ENCODE measurements at places on chromosomes 2 and 18.

GRCh38 chr2:164840458-164840929, 1.1 kb downstream of the COBLL1 start:
- DNase-seq, result peak; percentile 48

- DNase-seq, result no peak
Observed at GRCh38 chr2:220309215-220309614, 681.8 kb downstream of the SLC4A3 start.

DNA sequence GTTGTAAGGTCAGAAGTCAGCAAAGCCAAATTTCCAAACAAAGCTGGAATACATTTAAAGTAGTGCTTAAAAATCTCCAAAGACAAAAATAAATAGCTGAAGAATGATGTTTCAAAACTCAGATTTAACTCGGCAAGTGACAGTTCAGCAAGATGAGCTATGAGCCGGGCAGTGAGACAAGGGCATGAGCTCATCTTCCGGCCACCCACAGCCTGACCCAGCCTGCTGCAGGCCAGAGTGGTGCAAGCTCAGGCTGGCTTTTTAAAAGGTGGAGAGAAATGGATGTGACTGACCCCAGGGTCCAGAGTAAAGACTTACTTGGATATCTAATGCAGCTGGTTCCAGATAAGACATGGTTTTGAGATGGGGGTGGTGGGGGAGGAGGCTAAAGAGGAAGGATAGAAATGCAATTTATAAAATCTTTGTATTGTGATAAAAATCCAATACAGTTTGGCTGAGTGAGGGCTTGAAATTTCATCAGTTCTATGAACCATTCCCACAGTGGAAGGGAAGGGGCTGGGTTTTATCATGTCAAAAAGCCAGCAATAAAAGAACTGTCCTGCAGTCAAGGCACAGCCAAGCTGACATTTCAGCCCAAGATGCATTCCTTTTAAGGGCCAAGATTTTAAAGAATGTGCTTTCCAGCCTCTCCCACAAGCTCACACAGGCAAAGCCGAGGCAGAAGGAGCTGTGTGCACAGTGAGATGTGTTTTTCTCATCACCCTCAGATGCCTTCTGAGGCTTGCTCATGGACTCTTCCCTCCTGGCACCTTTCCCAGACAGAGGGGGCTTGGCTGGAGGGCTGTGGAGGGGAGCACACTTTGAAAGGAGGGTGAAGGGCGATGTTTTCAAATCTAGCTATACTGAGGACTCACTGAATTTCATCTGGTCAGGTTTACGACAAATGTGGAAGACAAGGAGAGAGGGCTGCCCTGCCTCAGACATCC, 97.9 kb upstream of the KLHL29 start:
- DNase-seq, result peak; percentile 75

- DNase-seq, result no peak
Observed at GRCh38 chr2:99571954-99572353, 82.1 kb upstream of the REV1 start.

GRCh38 chr2:96111257-96111640, 5.1 kb downstream of the ADRA2B start:
- no peak for DNase-seq

DNA sequence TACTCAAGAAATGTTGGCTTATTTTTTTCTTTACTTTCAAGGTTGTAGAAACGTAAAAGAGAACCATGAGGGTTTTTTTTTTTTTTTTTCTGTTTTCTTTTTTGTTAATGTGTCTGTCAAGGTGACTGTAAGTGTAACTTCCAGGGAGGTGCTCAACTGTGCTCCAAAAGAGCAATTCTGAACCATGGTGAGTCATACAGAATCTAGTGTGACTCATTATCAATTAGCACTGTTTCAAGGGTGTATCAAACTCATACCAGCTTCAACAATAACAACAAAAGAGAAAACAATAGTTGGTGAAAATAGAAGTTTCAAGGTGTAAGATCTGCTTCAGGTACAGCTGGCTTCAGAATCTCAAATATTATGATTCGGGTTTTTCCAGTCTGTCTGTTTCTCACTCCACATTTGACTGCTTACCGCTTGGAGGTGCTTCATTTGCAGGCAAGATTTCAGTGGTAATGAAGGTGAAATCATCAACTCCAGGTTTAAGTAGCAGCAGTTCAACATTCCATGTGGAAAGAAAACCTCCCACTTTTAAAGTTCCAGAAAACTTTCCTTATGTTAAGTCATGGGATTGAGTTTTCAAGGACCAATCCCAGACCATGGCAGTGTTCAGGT, 850.6 kb downstream of the CNTNAP5 start:
- no peak for DNase-seq

- DNase-seq, result peak; percentile 18
Observed at GRCh38 chr2:9889812-9890261, 46.6 kb downstream of the TAF1B start.

GRCh38 chr18:50473881-50474280, 86.0 kb upstream of the MAPK4 start:
- no peak for DNase-seq

DNA sequence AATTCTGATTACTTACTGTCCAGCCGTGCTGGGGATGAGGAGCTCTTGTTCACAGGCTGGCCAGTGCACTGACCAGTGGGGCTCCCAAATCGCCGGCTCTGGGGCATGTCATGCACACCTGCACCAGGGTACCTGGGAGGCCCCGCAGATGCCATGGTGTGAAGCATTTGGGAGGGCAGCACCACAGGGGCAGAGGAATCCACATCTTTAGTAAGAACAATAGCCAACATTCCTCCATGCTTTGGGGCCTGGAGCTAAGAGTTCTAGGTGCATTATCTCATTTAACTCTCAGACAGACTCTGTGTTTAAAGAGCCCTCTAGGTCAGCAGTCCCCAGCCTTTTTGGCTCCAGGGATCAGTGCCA, 104.2 kb downstream of the ACKR3 start:
- no peak for DNase-seq

- no peak for DNase-seq
Observed at GRCh38 chr2:47250586-47251403, 95.7 kb upstream of the STPG4 start.

- DNase-seq, result no peak
Observed at GRCh38 chr2:226893216-226893615, 57.4 kb downstream of the RHBDD1 start.

DNA sequence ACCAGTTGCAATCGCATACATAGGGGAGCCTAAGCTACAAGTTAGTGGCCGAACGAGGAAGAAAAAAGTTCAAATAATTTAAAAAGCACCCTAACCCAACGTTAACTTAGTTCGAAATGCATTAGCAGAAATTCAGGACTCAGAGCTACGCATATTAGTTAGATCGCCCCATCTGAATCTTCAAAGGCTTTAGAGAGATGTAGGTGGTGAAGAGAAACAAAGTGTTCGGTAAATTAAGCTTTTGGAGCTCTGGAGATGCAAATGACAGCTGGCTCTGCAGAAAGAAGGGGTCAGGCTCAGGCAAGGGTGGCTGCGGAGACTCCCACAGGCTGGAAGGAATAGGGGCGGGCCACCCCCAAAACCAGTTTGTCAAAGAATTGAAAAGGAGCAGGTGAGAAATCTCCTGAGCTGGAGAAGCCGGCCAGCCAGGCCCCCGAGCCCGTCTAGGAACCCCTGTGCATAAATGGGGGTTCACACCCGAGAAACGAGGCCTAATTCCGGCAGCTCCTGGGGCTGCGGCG, 621 bp downstream of the TXNL1 start:
- peak; percentile 56 for DNase-seq

GRCh38 chr2:54675281-54675680, 48.2 kb upstream of the EML6 start:
- no peak for DNase-seq

DNA sequence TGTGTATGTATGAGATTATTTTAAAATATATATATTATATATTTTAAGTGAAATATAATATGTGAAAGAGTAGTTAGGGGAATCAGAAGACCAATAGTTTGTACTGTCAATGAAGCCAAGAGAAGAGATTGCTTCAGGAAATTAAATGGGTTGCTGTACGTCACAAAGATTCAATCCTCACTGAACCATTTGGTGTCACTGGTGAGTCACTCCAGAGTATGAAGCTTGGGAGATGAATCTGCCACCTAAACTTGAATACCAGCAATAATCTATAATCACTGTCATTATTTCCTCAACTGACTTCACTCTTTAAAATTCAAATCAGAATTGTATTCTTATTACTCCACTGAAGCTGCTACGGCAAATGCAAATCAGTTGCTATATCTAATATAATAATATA, 41.9 kb upstream of the SCN9A start:
- DNase-seq, result peak; percentile 23
